ENCODE measurements at places on chromosomes 6 and 20.

- DNase-seq: no peak
Measured at GRCh38 chr6:42099340-42100028, 42.9 kb downstream of the C6orf132 start.

- DNase-seq: no peak
Measured at GRCh38 chr20:54995553-54995952, 520.2 kb downstream of the DOK5 start.

DNA sequence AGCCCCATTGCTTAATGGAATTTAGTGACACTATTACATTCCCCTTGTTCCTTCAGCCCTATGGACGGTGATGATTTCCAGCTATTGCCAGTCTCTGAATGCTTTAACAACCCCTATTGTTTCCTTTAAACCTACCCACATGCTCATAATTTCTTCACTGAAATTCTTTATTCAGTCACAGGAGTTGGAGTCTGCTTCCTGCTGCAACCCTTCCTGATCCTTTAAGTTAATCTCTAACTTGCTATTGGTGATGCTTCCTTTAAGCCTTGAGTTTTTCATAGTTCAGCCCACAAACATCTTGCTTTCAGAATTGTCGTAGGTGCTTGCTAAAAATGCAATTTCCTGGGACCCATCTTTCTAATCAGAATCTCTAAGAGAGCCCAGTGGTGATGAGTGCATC is 66.3 kb upstream of the TNFAIP3 start:
- DNase-seq: no peak

DNA sequence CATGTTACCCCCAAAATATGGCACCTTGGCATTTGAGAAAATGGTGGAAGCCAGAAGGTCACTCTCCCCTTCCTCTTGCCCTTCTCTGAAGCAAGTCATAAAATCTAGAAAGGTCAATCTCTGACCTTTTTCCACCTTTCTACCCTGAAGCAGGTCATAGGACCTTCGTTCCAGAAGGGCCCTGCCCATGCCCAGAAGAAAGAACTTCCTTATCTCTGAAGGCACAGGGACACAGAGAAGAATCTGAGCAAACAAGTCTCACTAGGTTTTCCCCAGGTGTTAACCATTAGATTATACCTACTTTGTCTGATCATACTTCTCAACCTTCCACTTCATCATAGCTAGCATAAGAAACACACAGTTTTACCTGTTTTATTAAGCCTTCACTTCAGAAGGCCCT is 42.5 kb downstream of the SMPDL3A start:
- no peak for DNase-seq

All from suprapubic skin (tissue), 4 donors.